Nephron progenitor cell (in vitro differentiated cells): ENCODE measurements at places on chromosomes 7 and 10.

GRCh38 chr10:82378146-82378545 is 503.2 kb downstream of the NRG3 start:
- no peak for DNase-seq

DNA sequence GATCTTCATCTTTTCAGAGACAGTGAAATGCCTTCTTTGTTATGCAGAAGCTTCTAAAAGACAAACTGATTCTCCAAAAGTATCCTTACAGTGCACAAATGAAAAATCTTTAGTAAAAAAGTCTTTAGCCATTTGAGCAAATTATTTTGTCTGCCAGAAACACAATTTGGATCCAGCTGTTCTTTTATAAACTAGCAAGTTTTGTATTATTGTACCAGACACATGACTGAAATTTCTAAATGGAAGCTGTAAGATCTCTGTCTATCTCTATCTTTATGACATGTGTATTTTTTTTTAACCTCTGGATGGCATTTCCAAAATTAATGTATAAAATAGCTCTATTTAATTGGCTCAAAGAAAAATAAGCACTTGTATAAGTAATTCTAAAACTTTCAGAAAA is 68.3 kb downstream of the VIPR2 start:
- DNase-seq: no peak

DNA sequence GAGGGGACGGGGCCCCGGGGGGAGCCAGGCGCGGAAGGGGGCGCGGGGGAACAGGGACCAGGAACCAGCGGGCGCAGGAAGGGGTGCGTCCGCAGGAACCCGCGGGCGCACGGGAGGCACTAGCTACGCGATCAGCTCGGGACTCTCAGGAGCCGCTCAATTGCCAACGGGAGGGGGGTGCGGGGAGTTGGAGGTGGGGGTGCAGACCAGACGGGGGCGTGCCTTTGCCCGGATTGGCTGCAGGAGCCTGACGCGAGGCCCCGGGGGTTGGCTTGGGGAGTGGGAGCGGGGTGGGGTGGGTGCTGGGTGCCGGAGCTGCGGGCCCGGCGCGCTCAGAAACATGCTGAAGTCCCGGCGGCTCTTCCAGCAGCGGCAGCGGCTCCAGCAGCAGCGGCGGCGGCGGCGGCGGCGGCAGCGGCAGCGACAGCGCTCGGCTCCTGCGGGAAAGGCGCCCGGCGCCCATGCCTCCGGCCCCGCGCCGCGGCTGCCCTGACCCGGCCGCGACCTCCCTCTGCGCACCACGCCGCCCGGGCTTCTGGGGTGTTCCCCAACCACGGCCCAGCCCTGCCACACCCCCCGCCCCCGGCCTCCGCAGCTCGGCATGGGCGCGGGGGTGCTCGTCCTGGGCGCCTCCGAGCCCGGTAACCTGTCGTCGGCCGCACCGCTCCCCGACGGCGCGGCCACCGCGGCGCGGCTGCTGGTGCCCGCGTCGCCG is at the start of gene ADRB1:
ADRB1 (plus strand) TSS at position 335 of the 715 bp plus-strand sequence; CDS start at position 602, 267 bp downstream.
- DNase-seq: peak; percentile 80

- no peak for DNase-seq
Measured at GRCh38 chr7:159108941-159109652, 35.6 kb downstream of the VIPR2 start.

DNA sequence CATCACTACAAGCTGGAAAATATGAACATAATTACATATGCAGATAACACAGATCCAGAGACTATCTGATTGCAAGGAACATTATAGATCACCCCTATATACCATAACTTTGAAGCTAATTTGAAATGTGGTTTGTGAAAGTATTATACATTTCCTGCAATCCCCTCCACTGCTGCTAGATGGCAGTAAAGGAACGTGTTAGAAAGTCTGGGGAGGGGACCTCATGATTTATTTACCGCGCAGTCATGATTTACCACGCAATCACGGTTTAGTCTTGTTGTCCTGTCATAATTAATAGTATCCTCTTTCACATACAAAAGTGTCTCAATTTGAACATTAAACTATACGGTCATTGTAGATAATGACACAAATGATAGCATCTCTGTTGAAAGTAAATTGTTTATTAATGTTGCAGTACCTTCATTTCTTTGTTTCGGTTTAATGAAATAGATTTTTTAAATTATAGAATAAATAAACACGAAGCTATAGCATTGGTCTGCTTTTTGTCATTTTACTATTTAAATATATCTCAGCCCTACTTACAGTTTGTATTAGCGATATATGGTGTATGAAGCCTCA is 145.3 kb upstream of the PRSS1 start:
- peak; percentile 70 for DNase-seq

DNA sequence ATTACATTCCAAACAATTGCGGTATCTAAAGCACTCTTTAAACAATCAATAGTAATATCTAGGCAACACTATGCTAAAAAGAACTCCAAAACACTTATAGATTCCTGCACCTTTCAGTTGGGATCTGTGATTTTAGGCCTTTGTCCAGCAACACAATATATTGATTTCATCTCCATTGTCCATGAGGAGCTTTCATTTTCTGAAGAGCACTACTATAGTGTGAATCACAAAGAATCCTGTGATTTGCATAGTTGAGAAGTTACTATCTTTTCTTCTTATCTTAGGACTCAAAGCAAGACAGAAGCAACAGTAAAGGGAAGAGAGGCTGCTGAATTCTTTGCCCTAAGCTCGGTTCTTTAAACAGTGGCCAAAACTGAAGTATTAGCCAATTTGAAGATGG is 846.8 kb downstream of the IPMK start:
- DNase-seq: no peak

- no peak for DNase-seq
Measured at GRCh38 chr10:73017955-73018480, 63.4 kb upstream of the PLA2G12B start.

GRCh38 chr10:113131613-113132261 is 181.7 kb downstream of the TCF7L2 start:
- no peak for DNase-seq

GRCh38 chr7:130418306-130418705 is 22.5 kb downstream of the CEP41 start:
- no peak for DNase-seq

DNA sequence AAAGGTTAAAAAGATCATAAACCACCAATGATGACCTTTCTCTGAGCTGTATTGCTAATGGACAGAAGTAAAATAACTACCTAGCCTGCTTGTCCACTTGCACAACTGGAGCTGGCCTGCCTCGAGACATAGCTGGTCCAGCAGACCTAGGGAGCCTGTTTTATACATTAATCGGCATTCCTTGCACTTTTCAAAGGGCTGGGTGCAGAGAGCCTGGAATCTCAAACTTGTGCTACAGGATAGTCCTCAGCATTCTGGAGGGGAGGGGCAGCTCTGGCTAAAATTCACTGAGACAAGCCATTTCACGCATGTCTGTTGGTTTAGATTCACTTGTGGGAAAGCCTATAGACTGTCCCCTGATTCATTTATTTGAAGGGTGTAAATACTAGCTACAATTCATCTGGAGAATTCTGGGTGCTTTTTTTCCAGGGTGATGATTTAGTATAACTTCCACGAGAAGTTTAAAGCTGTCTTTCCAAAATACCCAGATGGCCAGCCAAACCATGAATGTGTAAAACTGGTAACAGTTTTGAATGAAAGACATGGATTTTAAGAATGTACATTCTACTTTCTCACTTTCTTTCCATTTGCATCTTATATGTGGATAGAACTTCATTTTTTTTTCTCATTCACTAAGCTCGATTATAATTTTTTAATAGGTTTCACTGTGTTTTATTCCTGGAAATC is 389.4 kb downstream of the KCNMA1 start:
- peak; percentile 8 for DNase-seq

GRCh38 chr10:113985297-113985844 is 58.3 kb upstream of the ADRB1 start:
- no peak for DNase-seq

DNA sequence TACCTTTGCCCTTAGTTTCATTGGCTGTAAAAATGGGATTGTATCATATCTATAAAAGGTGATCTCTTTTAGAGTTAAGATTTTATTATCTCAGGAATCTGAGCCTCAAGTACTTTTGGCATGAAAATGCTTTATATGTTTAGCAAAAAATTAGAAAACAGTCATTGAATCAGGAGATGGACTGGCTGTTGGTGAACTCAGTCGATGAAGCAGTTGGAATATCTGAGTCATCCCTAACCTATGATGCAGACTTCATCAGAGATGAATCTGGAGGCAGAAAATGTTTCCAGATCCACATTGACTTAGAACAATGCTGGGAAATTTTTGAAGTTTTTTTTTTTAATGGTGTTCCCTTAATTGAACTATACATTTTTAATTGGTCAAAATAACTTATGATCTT is 228.5 kb downstream of the SLC25A13 start:
- DNase-seq: no peak

DNA sequence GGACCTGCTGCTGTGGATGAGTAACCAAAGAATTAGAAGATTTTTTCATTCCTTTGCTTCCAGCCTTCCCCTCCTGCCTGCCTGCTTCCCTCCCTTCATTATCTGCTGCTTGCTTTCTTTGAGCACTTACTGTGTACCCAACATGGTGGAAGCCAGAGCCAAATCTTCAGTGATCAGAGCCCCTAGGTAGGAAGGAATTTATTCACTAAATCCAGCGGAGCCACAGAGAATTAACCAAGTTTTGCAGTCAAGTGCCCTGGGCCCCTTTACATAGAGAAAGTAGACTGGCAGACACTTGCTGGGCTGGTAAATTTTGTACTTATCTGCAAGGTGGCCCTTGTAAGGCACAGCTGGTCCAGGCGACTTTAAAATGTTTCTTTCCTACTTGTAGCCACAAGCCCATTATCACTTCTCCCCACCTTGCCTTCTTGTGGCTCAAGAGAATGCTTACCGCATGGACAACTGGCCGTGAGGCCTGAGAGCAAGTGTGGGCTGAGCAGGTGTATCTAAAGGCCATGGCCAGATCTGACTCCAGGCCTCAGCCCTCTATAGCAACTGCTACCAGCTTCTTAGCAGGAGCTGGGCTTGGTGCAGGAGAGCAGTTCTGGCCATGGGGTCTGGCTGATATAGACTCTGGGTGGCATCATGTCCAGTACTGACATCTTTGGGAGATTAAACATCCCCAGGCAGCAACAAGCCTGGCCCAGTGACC is 11.1 kb downstream of the UNC5B start:
- no peak for DNase-seq

DNA sequence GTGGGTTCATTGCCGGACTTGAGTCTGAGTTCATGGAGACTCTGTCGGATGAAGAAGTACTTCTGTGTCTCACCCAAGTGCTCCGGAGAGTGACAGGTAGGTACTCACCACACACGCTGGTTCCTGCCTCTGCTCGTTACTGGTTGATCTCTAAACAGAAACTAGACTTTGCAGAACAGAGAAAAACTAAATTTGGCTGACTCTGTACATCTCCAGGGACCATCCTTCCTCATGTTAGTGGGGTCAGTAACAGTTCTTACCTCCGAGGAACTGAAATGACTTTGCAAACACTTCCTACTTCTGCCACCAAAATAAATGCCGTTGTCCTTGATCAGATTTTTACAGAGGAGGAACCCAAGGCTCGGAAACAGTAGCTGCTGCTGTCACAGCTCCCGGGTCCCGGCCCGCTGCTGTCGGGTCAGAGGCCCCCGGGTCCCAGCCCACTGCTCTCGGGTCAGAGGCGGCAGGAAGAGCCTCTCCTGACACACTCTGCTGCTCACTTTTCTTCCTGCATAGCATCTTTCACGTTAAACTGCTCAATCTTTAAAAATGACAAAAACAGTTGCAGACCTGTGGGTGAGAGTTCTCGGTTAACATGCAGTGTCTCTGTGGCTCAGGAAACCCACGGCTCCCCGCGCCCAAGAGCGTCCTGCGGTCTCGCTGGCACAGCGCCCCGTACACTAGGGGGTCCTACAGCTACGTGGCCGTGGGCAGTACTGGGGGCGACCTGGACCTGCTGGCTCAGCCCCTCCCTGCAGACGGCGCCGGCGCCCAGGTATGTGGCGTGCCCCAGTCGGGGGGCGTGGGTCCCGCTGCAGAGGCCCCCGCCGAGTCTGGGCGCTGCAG is 4.8 kb upstream of the MTG1 start:
- DNase-seq: no peak

DNA sequence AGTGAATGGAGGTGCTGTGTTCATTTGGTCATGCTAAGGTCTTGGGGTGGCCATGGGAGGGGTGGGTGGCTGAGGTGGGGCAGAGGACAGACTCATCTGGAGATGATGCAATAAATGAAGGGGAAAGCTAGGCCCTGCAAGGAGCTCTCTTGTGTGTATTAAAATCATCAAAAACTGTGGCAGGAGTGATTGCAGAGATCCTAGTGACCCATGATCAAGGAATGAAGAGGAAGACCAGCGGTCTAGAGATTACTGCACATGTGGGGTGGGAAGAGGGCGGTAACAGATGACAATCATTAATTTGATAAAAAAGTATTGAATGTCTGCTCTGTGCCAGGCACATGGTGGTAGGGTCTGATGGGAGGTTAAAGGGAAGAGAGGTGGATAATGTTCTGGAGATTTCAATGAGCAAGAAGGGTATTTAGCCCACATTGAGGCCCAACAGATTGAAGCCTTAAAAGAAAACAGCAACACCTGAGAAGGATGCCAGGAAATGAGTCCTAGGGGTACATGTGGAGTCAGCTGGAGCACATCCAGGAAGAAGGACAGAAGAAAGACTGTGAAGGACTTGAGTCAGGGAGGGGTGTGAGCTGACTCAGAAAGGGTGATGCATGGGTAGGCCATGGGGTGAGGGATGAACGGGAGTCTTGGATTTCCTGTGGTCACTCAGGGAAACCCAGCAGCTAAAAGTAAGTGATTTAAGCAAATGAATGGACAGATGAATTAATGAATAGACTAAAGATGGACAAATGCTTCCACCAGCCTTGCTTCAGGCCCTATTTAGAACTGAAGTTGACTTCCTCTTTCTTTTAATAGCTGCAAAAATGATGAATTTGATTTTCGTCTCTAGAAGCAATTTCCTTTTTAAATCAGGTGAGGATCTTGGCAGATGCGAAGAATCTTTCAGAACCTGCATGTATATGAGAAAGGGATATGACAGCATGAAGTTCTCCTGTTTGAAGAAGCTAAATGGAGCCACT is 83.1 kb upstream of the IGFBP3 start:
- no peak for DNase-seq

GRCh38 chr7:93117852-93118530 is at the start of gene SAMD9:
Gene SAMD9, minus strand, starts transcription at chr7:93117979. Its CDS starts 11,882 bp downstream, at chr7:93106097.
- no peak for DNase-seq

- no peak for DNase-seq
Measured at GRCh38 chr10:33653584-33654367, 319.3 kb upstream of the NRP1 start.

GRCh38 chr10:93437086-93437945 is 44.8 kb downstream of the MYOF start:
- DNase-seq: peak; percentile 30

GRCh38 chr7:23334482-23335056 is 35.4 kb downstream of the MALSU1 start:
- no peak for DNase-seq
